ENCODE measurements at places on chromosomes 5 and 9.

- DNase-seq: peak; percentile 42
Measured at GRCh38 chr5:104265531-104266140, 703.0 kb upstream of the NUDT12 start.

DNA sequence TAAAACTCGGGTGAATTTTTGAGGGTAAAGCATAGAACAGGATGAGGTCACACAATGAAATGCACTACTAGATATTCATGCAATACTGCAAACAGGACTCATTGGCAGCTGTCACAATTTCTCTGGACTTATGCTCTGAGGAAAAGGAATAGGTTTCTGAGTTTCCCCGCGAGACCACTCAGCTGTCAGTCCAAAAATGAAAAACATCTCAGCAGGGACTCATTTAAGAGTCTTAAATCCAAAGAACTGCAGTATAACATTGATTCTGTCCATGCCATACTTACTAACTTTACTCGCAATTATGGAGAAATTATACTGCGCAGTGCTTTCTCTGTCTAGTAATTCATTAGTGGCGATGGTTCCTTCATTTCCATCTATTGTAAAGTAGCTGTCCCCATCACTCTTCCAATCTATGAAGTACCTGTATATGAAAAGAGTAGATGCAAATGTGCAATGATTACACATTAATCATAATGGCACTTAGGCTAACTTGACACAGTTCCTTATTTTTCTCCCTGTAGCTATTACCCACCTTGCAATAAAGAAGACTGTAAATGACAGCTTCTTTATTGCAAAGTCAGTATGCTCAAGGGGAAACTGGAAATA lies 1070.0 kb downstream of the CDH12 start:
- no peak for DNase-seq

DNA sequence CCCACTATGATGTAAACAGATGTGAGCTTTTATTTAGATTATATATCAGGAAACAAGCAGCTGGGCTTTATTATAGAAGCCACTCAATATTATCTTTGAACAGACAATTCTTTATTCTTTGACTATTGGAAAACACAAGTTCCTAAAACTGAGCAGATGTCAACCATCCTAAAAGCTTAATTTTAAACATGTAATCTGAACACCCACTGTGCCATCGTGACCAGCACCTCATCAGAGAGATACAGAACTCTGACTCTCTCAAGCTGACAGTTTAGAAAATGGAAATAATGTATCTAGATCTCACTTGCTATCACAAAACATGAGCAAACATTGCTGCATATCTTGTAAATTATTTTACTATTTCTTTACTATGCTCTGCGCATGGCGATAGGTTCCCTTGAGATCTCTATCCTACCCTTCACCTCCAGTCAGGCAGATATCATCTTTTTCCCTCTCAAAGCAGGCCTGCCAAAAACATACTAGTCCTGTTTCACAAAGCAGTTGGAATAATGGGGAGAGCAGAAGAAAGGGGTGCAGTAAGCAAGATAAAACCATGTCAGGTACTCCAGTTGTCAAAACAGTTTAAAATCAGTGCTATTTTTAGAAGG lies 151.0 kb downstream of the KIAA0825 start:
- DNase-seq: no peak

GRCh38 chr5:131473731-131474130 lies 161.3 kb downstream of the RAPGEF6 start:
- DNase-seq: no peak

Data from eye (tissue), 1 donor.